ENCODE measurements at places on chromosomes 2 and 18. TPM values are rescaled to one million over a fixed set of nuclear protein-coding genes. Genes with fewer than 3 reads are reported as not detected.

The MDH1B gene
- total RNA-seq: not detected

The KHK gene
- 5.1 TPM for total RNA-seq

The ZC3H8 gene
- 34.7 TPM for total RNA-seq

DNA sequence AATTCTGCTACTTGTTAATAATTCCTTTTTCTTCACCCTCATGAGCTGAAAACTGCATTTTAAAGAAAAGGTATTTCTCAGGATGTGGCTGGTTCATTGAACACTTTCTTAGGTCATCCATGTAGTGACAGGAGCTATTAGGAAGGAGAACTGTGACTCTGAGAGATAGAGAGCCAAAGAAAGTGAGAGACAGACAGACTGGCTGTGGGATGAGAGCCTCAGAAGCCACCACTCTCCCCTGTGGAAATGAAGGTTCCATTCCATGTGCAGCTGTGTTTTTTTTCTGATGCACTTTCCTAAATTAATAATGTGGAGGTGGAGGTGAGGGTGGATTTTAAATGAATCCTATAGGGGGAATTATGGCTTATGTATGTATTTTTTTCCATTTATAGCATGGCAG lies 113.3 kb downstream of the FAM210A start:
- no peak for DNase-seq

- DNase-seq: no peak
These were observed 161.0 kb upstream of the UNC80 start for GRCh38 chr2:209610631-209611030.

DNA sequence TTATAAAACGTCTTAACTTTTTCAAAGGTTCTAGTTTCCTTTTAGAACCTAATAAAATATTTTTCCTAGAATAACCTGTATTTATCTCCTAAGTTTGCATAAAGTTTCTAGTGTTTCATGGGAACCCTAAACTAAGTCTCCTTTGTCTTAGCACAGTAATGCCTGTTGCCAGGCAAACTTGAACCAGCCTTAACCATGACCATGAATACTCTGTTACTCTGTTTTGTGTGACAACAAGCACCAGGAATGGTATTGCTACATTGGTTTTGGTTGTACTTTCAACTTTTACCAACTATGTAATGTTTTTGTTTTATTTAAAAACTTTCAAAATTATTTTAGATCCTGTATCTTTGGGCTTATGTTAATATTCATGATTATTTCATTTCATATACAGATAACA lies 137.6 kb downstream of the CERS6 start:
- DNase-seq: no peak

GRCh38 chr2:70724366-70724765 lies 43.6 kb downstream of the ADD2 start:
- no peak for DNase-seq

- no peak for DNase-seq
These were observed 70.3 kb upstream of the ZSWIM2 start for GRCh38 chr2:186919296-186919695.

GRCh38 chr2:157318884-157319283 lies 6.7 kb downstream of the ERMN start:
- DNase-seq: no peak

- DNase-seq: no peak
These were observed 59.6 kb downstream of the EIPR1 start for GRCh38 chr2:3317871-3318590.

DNA sequence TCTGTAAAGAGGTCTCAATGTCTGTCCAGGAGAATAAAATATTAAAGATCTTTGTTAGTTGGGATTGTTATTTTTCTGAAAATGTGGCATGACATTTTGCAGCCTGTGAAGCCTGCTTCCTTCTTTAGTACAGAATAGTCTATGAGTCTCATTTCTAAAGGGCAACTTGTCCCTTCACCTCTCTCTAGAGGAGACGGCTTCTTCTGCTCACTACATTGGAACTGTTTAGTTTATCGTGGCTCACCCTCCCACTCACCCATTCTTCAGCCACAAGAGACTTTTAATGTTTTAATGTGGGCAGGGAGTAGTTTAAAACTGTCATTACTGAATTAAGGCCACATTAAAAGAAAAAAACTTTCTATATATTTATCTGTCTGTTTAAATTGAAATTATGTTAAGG lies 161.0 kb downstream of the BARD1 start:
- DNase-seq: no peak
